T-helper 9 cell (primary cell): ENCODE measurements at places on chromosomes 16 and 17.

GRCh38 chr17:67649891-67650290 is 67.8 kb upstream of the NOL11 start:
- DNase-seq: no peak

GRCh38 chr17:50129728-50130558 is at the start of gene SAMD14:
TSS of gene SAMD14 (minus strand) at chr17:50130160. CDS start at chr17:50124959, 5,201 bp downstream.
- DNase-seq: peak; percentile 45

GRCh38 chr17:78474614-78475146 is 96.2 kb downstream of the PGS1 start:
- no peak for DNase-seq

DNA sequence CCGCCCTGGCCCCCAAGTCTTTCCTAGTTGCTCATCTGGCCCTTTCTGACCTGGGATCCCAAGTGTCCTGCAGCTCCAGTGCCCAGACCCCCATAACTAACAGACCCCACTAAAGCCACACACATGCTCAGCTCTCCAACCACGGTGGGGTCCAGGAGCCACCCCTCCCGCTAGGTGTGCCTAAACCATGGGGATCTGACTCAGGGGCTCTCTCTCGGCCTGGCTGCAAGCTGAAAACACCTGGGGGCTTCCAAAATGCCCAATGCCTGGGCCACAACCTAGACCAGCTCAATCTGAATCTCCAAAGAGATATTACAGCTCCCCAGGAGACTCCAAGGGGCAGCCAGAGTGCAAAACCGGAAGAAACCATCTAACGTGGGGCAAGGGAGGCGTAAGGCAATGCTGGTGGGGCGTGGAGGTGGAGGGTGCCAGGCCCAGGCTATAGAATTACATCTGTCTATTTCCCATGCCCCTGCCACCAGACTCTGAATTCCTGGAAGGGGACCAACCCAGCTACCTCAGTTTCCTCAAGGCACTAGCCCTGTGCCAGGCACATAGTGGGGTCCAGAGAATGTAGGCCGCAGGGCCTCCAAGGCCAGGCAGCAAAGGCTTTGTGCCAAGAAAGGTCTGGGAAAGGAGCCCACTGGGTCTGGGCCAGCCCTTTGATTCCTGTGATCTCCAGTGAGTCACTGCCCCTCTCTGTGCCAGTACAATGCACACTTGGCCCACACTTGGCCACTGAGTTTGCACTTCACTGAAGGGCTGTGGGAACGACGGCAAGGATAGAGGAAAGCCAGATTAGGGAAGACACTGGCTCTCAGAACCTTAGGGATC is 3.3 kb downstream of the CD2BP2 start:
- DNase-seq: no peak
